ENCODE measurements at places on chromosomes 1 and 21.

DNA sequence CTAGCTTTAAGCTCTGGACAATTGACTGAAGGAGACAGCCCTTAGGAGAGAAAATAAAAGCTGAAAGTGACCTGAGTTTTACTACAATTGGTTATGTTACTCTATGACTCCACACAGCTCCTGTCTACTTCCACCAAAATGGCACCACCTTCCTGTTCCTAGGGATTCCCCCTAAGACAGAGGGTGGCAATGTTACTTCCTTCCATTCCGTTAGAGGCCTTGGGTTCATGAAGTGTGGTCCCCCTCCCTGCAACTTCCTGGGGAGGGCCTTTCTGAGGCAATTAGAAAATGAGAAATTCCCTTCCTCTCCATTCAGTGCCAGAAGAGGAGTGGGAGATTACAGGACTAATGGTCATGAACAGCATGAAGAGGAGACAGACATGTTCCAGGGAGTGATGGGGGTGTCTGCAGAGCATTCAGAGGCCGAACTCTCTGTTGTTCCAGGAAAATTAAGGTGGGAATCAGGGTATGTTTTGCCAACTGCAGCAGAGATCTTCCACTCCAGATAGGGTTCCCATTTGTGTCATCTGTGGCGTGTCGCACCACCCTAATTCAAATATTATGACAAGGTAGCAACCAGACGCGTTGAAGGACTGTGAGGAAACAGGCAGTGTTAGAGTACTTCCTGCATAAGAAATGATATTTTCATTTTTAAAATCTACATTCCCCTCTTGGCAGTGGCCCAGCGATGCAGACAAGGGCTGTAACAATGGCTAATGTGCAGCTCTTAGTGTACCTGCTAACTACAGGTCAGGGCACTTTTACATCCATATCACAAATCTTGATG, 53.1 kb upstream of the TRIM67 start:
- DNase-seq = no peak

DNA sequence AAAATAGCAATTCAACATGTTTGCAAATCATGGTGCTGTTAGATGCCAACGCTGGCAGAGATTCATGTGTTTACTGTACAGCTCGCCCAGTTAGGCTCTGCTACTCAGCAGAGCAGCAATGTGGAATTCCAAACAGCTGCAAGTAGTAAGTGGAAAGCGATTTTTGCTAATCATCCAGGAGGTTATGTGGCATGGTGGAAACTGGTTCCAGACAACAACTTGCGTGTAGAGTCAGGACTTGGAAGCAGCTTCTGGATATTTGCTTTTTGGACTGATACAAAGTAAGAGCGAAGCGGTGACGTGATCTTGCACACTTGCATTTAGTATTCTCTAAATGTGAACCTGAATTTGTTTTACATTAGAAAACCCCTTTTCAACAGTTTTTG, 27.1 kb upstream of the HHAT start:
- DNase-seq = peak; percentile 58

DNA sequence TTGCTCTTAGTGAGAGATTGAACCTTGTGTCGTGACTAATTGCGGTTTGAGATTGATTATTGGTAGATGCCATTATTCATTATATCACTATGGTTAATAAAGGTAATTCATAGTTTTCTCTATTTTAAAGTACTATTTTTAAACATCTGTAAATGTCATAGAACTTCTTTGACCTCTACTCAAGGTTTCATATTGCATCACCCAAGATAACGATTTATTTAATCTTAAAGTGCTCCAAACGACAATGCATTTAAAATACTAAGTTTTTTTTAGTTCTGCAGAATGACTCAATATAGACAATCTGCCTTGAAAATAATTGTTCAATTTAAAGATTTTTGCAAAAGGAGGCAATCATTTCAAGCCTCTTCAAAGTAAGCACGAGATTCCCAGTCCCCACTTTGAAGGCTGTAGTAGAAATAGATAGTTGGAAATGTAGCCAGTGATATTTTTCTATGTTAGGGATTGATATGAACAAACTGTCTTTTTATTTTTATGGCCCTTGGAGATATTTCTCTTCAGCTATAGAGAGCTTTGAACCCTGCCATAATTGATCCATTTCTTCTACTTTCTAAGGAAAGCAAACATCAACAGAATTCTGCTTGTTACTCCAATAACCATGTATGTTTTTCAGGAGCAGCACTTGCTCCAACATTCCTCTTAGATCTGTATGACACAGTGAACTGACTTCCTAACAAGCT, 114.2 kb upstream of the PALMD start:
- no peak for DNase-seq

- peak; percentile 9 for DNase-seq
Measured at GRCh38 chr1:170010443-170010842, 64.1 kb downstream of the KIFAP3 start.

DNA sequence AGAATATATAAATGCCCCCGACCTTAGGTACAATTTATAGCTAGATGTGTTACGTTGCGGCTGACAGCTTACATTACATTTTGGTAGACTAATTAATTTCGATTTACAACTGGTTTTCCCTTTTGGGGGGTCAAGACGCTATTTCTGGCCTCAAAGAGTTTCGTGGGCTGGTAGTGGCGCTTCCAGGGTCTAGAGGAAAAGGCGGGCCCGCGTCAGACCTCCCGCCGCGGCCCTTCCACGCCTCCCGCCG, 391 bp downstream of the IFT25 start:
- DNase-seq = no peak

DNA sequence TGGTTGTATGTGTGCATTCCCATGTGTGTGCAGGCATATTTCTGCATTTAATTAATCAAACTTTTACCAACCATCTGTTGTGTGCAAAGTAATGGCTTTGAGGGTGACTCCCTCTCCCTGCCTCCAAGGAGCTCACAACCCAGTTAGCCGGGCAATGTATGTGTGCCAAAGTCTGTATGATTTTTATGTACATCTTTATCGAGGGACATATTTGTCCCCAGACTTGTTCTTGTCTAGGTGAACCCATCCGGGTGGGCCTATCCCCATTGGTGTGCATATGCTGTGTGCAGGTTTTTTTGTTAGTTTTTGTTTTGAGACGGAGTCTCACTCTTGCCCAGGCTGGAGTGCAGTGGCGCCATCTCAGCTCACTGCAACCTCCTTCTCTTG, 1.8 kb downstream of the SYTL1 start:
- DNase-seq = no peak

DNA sequence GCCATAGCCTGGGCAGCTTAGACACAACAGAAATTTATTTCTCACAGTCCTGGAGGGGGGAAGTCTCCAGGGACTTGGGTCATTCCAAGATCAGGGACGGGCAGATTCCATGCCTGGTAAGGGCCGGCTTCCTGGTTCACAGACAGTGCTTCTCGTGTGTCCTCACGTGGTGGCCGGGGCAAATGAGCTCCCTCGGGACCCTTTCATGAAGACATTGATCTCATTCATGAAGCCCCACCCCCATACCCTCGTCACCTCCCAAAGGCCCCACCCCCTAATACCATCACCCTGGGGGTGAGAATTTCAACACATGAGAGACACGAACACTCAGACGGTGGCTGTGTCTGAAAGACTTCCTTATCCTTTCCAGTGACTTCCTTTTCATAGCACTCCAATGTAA, 51.5 kb downstream of the ACOT7 start:
- no peak for DNase-seq

GRCh38 chr1:84940481-84940880, 47.5 kb upstream of the LPAR3 start:
- DNase-seq = no peak

- DNase-seq = no peak
Measured at GRCh38 chr1:88284666-88285366, 399.3 kb upstream of the PKN2 start.

DNA sequence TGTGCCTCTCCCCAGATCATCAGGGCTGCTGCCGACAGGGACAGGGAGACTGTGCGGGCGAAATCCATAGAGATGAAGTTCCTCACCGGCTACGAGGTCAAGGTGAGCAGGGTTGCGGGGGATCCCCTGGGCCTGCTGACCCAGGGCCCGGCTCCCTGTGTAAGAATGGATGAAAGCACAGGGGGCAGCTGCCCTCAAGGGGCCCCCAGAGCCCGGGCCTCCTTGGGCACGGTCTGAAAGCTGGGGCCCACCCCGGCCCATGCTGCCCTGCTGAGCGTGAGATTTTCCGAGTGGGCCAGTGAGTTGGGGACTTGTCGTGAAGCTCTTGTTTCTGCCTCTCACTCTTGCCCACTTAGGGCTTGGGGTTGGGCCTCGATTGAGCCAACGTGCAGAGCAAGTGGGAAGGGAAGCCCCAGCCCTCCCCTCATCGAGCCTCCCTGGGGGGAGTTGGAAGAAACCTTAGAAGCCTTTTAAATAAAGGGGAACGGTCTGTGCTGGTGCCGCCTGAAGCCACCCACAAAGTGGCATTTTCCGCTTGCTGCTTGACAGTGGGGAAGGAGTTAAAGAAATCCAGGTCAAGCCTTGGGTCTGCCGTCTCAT, 45.2 kb downstream of the COQ8A start:
- no peak for DNase-seq

Data from NCI-H1694 treated with DMSO at 0.1 percent for 48 hours (cell line).